AG04450 (cell line): ENCODE measurements at places on chromosomes 5 and 9.

GRCh38 chr5:3656803-3657202, 61.2 kb downstream of the IRX1 start:
- DNase-seq, result no peak

DNA sequence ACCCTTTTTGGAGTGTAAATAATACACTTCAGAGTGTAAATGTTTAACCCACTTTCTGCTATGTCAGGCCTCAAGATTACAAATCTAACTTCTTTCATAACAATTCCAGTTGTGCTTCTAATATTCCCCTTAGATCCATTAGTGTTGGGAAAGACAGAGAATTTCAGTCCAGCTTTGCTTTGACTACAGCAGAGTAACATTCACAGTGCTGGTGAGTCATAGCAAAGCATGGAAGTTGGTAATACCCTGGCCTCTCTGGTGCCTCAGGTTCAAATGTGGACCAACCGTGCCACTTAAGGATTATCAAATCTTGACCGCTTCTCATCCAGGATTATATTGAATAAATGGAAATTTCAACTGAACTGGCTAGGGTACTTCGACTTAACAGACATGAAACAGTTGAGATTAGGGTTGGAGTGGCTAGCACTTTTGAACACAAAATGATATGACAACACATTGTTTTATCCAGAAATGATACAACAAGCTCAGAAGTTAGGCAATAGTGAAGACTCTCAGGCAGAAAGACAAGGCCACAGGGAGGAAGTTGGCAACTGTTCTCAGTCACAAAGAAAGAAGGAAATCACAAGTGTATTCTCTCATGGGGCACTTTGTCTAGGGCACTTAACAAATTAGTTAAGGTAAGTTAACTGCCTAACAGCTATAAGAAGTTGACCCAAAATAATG, 24.4 kb upstream of the RASA1 start:
- peak; percentile 30 for DNase-seq

DNA sequence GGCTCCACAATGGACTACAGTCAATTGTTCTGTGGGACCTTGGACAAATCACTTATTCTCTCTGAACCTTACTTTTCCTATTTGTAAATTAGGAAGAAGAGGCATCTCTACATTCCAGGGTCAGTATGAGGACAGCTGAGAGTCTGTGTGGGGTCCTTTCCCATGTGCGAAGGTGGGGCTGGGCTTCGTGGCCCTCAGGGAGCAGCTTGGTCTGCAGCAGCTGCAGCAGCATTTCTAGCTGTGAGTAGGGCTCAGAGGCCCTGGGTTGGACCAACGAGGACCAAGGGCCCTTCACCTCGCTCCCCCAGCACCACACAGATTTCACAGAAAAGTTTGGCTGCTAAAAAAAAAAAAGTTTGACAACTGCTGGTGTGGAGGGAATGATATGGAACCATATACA, 9.4 kb upstream of the DDX41 start:
- no peak for DNase-seq

- no peak for DNase-seq
Observed at GRCh38 chr5:130137681-130138080, 233.4 kb downstream of the CHSY3 start.

DNA sequence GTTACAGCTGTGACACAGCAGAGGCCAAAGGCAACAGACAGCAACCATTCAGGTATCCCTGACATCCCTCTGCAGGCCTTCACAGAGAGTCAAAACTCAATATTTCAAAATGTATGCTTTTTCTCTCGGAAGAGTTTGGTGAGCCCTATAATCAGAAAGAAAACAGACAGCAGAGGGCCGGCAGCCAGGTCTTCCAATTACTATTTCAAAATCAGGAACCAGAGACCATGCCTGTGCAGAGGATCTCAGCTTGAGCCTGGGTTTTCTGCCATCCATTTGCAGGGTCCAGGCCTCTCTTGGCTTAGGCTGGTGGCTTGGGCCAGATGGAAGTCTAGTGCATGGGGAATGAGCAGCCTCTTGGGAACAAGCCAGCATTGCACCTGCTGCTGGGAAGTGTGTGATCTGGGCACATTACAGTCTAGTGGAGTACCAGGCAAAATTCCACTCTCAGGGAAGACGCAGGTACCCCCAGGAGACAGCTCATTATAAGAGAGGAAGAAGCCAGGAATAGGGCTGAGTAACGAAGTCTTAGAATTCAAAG, 231.3 kb downstream of the ENC1 start:
- DNase-seq, result no peak

DNA sequence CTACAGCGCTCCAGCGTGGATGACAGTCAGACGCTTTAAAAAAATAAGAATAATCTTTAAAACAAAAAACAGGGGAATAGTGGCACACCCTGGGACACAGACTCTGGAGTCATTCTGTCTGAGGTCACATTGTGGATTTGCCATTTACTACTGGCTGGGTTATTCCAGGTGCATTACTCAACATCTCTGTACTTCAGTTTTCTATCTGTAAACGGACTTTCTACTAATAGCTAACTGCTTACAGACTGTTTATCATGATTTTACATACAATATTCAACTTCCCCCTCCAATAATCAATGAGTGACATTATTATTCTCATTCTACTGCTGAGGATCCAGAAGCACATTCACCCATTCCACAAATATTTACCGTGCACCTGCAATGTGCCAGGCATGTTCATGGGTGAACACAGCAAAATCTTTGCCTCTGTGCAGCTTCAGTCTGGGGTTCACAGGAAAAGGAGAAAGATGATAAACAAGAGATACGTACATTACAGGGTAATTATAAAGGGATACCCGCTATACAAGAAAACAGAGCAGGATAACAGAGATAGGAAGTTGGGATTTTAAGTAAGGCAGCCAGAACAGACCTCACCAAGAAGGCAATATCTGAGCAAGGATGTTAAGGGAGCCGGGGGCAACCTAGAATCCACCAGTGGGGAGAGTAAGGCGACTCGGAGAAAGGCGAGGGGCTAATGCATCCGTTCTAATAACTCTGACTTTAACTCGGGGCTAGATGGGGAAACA, 984 bp upstream of the RAD23B start:
- DNase-seq, result no peak

DNA sequence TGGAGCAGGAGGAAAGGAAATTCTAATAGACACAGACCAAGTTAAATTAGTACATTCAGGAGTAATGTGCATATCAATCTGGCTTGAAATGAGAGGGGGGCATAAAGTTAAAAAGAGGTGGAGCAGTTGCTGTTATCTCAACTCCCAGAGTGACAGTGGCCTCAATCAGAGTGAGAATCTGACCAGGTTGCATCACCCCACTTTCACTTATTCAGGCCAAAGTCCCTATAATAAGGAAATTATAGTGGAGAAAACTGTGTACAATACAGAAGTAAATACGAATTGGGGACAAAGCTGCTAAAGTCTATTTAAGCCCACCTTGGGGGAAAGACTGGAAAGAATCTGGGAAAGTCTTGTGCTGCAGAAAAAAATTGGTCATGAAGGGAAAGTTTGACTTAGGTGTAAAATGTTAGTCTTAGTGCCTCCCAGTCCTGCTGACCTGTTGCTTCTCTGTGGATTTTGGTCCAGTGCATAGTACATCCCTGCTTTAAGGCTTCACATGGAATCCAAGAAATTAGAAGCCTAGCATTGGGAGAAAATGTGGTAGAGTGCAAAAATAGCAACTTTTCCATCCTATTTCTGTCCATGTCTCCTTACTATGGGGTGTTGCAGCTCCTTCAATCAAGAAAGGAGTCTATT, 27.9 kb downstream of the MROH2B start:
- no peak for DNase-seq

DNA sequence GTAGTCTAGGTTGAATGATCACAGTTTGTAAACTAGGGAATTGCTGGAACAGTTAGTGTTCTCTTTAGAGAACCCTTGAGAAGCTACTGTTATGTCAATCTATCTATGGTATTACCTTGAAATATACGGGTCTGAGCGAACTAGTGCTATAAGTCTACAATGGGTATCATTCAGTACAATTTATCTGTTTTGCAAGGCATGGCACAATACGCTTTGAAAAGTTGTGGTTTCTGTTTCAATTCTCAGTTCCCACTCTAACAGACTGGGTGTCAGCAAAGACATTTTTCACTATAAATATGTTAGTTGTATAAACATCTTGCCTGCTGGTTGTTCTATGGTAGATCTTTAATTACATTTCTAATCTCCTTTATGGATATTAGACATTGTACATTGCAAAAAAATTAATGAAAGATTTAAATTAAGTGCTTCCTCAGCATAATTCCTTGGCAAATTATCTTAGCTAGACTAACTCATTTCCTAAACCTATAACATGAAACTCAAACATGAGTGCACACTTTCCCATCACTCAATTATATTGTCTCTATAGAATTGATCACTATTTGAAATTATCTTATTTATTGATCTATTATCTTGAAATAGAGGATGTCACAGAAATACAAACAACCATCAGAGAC, 24.9 kb upstream of the SLCO6A1 start:
- DNase-seq, result no peak

DNA sequence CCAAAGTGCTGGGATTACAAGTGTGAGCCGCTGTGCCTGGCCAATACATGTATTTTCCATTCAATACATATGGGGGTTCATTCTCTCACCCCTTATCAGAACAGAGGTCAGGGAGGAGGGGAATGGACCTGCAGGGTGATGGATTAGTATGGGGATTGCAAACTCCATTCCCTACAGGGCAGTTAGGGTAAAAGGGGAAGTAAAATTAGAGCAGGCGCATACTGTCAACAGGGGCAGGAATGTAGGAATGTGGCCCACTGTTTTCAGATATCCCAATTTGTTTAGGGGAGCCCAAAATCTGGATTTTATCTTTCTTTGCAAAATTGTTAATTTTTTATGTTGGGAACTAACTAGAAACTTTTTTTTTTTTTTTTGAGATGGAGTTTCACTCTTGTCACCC, 46.4 kb upstream of the SLC44A1 start:
- no peak for DNase-seq

DNA sequence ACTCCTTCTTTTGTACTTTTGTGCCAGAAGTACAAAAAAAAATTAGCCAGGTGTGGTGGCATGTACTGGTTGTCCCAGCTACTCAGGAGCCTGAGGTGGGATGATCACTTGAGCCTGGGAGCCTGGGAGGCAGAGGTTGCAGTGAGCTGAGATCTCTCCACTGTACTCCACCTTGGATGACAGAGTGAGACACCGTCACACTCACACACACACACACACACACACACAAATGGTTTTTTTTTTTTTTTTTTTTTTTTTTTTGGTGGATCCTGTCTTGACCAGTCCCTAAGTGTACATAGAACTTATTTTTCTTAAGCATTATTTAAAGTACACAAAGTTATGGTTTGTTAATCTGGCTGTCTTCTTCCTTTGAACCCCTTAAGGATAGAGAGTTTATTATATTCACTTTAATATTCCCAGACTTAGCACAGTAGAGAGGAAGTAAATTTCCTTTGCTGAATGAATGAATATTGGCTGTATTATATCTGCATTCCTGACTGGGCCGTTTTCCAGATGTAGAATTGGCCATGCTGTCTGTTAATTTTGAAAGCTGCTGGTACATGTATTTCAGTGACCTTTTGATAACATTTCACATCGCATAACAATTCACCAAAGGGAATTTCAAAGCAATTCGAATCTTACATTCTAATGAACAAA, 429.0 kb upstream of the ZNF608 start:
- no peak for DNase-seq

DNA sequence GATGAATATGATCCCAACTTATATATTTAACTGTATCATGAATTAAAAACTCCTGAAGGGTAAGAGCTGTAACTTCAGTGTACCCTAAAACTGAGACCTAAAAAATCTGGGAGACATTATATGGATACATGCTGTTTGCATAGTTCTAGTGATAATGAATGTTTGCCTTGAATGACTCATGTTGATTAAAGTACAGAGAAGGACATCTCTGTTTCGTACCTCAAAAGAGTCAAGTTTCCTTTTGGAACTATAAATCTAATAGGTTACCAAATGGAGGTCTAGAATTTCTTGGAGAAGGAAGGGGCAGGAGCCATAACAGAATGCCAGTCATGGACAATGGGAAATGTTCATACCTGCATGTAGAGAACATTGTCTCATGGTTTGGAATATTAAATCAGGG, 168.1 kb downstream of the SNCAIP start:
- DNase-seq, result no peak

DNA sequence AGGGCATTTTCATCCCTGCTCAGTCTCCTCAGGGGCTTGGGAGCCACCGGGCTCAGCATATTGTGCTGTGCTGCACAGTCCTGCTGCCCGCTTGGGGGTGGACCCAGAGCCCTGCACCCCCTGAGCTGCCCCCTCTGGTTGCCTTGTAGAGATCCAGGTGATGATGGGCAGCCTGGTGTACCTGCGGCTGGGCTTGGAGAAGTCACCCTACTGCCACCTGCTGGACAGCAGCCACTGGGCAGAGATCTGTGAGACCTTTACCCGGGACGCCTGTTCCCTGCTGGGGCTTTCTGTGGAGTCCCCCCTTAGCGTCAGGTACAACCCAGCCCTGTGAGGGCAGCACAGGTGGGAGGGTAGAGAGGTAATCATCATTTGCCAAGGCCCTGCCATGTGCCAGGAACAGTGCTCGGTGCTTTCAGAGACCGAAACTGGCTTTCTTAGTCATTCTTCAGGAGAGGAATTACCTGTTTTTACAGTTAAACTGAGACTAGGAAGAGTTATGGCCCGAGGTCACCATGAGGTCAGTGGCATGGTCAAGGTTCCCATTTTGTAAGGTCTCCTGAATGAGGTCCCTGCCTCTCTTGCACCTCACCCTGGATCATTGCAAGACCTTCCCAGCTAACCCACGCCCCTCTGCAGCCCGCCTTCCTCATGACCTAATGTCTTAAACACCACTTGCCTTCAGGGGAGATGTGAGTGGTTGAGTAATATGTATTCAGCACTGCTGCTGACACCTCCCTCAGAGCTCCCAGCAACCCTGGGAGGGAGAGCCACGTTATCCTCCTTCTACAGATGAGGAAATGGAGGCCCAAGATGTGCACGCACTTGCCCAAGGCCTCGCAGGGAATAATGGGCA, 7.5 kb downstream of the NHP2 start:
- DNase-seq, result no peak

- no peak for DNase-seq
Observed at GRCh38 chr5:55892479-55892878, 41.3 kb downstream of the IL31RA start.

DNA sequence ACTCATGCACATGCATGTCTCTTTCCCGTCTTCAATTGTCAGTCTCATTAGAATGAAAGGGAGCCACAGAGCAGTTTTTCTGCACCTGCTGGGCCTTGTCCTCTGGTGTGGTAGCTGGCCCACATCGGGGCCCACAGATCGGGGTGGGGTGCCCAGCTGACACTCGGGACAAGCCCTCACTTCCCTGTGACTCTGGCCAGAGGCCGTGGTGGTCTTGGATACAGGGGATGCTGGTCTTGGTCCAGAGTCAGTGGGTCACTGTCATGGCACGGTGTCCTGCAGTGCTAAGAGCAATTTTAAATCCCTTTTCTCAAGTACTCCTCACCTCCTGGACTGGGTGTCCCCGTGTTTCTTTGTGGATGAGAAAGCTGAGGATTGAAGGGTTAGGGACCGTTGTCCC, 193.2 kb downstream of the CACNA1B start:
- no peak for DNase-seq

DNA sequence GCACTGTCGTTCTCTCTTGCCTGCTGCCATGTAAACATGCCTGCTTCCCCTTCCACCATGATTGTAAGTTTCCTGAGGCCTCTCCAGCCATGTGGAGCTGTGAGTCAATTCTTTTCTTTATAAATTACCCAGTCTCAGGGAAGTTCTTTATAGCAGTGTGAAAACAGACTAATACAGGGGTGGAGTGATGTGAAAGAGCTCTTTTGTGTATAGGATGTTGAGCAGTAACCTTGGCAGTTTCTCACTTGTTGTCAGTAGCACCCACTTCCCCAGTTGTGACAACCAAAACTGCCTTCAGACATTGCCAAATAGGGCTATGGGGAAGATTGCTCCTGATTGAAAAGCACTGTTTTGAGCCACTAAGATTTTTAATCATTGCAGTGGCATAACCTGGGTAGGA, 552.2 kb upstream of the ZNF462 start:
- no peak for DNase-seq

- DNase-seq, result peak; percentile 72
Observed at GRCh38 chr5:177370488-177371119, 12.9 kb downstream of the RGS14 start.
